ENCODE measurements at places on chromosomes 11 and 22.

- DNase-seq, result no peak
Observed at GRCh38 chr11:75011357-75011756, 22.6 kb downstream of the NEU3 start.

GRCh38 chr11:113446112-113446511 lies 29.1 kb downstream of the DRD2 start:
- no peak for DNase-seq

DNA sequence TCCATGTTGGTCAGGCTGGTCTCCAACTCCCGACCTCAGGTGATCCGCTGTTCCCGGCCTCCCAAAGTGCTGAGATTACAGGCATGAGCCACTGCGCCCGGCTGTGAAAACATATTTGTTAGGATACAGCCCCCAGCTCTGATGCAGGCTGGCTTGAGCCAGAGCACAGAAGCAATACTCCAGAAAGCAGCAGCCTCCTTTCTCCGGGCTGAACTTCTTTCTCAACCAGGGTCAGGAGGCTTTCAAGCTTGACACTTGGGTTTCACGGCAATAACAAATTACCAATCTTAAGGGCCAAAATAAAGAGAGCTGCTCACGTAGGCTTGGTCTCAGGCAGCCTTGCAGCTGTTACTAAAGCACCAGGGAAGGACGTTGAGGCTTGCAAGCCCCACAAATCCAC lies 10.8 kb upstream of the CECR2 start:
- DNase-seq, result no peak

DNA sequence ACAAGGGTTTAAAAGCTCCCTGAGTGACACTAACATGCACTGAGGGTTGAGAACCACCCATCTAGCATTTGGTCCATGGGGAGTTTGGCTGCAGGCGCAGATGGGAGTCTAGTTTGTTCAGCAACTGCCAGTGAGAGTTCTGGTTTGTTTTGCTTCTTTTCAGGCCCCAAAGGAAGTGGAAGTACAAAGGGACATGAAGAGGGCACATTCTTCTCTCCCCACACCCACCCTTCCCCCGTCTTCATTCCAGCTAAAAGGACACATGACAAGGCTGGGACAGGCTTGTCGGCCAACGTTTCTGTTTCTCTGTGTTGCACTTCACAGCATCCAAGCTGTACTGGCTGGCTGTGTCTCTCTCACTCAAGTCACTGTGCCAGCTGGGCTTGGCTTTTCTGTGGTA lies 8.2 kb upstream of the ENDOD1 start:
- no peak for DNase-seq

GRCh38 chr11:126149759-126150625 lies 61.5 kb downstream of the RPUSD4 start:
- no peak for DNase-seq

DNA sequence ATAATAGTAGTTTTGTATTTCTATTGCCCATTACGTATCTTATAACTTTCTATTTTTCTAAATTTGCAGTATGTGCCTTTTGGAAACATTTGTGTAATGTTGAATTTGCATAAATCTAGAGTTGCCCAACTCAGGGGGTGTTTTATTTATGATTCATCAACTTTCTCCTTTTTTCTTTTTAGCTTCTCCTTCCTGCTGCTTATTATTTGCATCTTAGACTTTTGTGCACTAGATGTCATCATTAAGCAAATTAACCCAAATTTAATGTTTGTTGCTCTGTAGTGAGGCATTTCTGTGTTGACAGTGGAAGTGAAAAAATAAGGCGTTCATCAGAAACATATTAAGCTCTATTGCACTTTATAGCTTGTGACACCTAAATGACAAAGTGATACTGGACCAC lies 56.2 kb upstream of the ZBED5 start:
- DNase-seq, result no peak

DNA sequence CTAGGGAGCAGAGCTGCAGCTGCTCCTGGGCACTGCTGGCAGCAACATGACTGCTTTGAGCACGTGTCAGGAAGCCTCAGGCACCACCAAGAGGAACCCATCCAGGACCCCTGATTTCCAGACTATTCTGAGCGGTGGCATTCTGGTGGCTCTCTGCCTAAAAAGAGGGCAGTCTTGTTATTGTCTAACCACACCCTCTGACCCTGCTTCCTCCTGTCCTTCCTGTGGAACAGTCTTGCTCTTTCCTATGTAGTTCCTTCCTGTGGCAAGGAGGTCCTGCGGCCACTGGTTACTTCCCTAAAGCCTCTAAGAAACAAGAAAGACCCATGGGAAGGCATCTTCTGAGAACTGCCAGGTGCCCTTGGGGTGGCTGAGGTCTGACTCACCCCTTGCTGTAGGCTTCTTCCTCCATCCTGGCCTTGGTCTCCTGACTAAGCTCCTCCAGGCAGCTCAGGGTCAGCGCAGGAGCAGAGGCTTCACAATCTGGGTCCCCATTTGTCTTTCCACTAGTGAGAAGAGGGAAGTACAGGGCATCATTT lies 13.1 kb upstream of the LYVE1 start:
- no peak for DNase-seq

- no peak for DNase-seq
Observed at GRCh38 chr11:113419454-113420003, 31.9 kb downstream of the ANKK1 start.

GRCh38 chr11:129191649-129192048 lies 476 bp downstream of the ARHGAP32 start:
- DNase-seq, result no peak

- no peak for DNase-seq
Observed at GRCh38 chr11:95451682-95452081, 220.7 kb upstream of the SESN3 start.

- no peak for DNase-seq
Observed at GRCh38 chr11:1743585-1744136, 6.7 kb downstream of the IFITM10 start.

- no peak for DNase-seq
Observed at GRCh38 chr11:68052137-68052873, 13.5 kb downstream of the TCIRG1 start.

DNA sequence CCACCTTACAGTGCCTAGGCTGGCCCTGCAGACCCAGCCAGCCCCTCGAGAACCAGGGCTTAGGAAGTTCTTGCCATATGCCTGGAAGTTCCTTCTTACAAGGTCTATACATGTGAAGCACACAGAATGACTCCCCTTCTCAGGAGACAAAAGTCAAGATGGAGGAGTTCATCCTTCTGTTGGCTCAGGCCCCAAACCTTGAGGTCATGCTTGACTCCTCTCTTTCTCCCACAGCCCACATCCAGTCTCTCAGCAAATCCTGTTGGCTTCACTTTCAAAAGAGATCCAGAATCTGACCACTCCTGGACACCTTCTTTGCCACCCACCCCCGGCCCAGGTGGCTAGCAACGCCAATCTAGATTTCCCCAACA lies 1.7 kb upstream of the CD248 start:
- no peak for DNase-seq

- DNase-seq, result peak; percentile 92
Observed at GRCh38 chr22:39520226-39521105, at the start of gene ATF4. Gene ATF4, plus strand, starts transcription at chr22:39520562. Its CDS starts 884 bp downstream, at chr22:39521446.

DNA sequence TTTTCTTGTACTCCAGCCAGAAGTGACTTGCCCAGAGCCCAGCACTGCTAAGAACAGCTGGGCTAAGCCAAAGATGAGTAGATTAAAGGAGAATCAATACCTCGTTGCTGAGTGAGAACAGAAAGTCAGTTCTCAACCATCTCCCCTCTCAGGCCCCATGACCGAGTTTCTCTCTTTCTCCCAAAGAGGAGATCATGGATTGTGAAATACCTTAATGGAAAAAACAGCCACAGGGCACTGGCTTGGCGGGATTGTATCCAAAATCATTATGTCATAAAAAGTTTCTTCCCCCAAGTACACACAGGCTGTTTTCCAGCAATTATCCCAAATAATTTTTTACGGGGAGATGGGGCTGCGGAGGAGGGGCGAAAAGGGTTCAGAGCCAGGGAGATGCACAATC lies 111.8 kb upstream of the TMEM45B start:
- DNase-seq, result no peak

DNA sequence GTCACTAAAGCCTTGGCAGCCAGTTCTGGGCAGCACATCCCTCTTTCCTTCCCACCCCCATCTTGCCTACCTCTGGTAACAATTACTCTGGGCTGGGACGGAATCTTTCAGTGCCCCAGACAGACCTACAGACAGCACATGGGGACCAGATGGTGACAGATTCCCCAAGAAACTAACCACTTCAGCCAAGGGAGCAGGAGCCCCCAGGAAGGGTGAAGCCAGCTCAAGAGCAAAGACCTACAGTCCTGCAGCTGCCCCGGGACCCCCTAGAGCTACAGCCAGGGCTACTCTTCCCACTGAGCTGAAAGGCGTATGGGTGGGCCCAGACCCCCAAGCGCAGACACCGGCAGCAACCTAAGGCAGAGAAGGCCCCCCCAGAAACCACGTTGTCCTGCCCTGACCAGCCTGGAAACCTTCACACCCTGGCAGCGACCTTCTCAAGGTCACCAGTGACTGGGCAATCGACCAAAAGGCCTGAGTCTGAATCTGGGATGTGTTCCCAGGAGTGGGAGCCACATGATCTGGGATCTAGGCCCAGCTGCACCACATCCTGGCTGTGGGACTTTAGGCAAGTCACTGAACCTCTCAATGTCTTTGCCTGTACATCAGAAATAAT lies 65.8 kb downstream of the LRRC32 start:
- DNase-seq, result no peak

GRCh38 chr11:103024086-103024485 lies 67.9 kb downstream of the DCUN1D5 start:
- no peak for DNase-seq

- DNase-seq, result no peak
Observed at GRCh38 chr11:123973816-123974215, 3.8 kb downstream of the OR10S1 start.

GRCh38 chr11:27179334-27179733 lies 138.7 kb downstream of the BBOX1 start:
- no peak for DNase-seq

DNA sequence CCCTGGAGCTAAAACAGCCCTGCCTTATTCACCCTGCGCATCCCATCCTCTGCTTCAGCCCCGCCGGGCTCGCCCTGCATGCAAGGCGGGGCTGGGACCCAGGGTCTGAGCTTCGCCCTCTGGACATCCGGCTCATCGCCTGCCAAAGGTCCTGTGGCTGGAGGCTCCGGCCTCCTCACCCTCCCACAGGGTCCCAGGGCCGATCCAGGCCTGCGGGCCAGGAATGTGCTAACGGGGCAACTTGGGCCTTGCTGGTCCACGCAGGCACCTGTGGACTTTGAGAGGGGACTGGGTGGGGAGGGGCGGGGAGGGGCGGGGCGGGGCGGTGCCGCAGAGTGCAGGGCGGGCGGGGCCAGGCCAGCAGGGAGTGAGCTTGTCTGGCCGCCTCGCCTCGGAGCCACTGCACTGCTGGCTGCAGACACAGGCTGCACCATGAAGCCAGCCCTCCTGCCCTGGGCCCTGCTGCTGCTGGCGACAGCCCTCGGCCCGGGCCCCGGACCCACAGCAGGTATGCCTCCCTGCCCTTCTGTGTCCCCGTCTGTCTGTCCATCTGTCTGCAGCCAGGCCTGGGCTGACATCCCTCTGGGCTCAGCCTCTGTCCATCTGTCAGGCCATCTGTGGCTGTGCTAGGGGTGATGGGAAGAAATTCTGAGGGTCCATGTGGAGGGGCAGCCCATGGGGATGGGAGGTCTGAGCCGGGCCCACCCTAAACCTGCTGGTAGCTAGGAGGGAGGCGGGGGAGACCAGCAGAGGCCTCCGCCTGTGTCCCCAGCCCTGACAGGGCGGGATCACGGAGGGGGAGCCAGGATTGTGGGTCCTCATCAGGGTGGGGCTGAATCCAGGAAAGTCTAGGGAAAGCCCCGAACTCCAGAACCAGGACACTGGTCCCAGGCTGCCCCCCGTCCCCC lies at the start of gene SUSD2:
Gene SUSD2, plus strand, starts transcription at position 400 of the 908 bp plus-strand sequence. Its CDS starts 33 bp downstream, at position 433.
- DNase-seq, result no peak

DNA sequence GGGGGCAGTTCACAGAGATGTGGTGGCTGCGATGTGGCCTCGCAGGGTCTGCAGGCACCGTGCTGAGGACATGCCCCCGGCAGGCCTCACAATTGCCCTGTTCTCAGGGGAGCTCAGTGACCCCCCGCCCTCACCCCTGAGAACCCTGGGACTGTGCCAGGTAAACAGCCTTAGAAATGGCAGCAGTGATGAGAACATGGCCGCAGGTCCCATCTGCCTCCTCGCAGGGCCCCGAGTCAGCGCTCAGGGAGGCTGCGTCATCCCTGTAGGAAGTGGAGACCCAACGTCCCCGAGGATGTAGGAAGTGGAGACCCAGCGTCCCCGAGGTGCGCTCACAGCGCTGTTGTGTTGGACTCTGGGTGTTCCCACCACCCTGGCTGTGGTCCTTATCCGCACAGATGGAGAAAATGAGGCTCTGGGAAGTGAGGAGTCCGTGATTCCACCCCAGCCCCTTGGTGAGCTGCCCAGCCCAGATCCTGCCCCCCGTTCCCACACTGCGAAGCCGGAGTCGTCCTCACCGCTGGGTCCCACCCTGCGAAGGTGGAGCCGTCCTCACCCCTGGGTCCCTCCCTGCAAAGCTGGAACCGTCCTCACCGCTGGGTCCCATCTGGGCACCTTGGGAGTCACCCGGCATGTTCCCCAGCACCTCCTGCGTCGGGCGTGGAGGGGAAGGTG lies 1086.8 kb downstream of the BRD1 start:
- DNase-seq, result no peak

DNA sequence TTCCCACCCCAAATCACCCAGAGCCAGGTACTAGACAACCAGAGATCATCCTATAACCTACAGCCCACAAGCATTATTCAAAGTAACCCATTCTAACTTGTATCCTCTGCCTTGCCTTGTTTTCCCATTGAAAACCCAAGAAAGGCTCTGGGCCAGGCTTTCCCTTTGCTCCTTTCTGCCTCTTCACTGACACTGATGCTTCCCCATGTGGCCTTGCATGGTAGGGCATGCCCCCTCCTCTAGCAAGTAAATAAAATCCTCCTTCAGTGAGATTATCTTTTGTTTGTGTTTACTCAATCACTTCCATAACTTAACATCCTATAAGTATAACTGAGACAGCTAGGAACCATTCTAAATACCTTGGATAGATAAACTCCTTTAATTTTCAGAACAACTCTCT lies 65.6 kb upstream of the FAR1 start:
- no peak for DNase-seq

Data from activated CD4-positive, alpha-beta T cell treated with anti-CD3 and anti-CD28 coated beads, Interleukin-2, amount 50 U/mL, for 48 hours (primary cell).